Breast epithelium (tissue), 4 donors: ENCODE measurements at places on chromosomes 12 and 14. TPM values are rescaled to one million over a fixed set of nuclear protein-coding genes. Genes with fewer than 3 reads are reported as not detected.

Gene FAR2
- 8.2 TPM for total RNA-seq

Gene CISTR
- not detected for total RNA-seq

Gene RNASE1
- 125 TPM for total RNA-seq

Gene FGF6
- total RNA-seq: not detected

Gene MYO1H
- total RNA-seq: 2.0 TPM

Gene MMP19
- 47.9 TPM for total RNA-seq

Gene TAS2R10
- total RNA-seq: 1.6 TPM

Gene SMCO3
- total RNA-seq: 0.33 TPM

Gene TAS2R31
- 6.1 TPM for total RNA-seq

Gene ANKS1B
- total RNA-seq: 115 TPM

Gene TAS2R30
- total RNA-seq: 8.6 TPM

Gene NOXRED1
- total RNA-seq: 0.48 TPM

GRCh38 chr12:1619587-1619986 is 9.4 kb upstream of the WNT5B start:
- no peak for DNase-seq

GRCh38 chr14:32940066-32940651 is 1.5 kb downstream of the NPAS3 start:
- DNase-seq: no peak

DNA sequence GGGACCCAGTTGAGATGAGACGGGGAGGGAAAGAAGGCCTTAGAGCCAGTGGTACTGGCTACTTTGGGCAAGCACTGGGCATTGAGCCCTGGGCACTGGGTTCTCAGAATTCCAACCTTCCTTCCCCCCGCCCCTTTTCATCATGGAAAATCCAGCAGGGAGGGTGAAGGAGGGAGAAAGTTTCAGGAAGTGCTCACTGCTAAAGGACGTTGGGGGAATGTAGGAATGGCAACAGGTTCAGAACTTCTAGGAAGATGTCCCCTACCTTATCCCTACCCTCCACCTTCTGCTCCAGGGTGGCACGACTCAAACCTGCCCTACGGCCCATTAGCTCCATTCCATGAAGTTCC is 4.2 kb upstream of the TNS2 start:
- DNase-seq: no peak

DNA sequence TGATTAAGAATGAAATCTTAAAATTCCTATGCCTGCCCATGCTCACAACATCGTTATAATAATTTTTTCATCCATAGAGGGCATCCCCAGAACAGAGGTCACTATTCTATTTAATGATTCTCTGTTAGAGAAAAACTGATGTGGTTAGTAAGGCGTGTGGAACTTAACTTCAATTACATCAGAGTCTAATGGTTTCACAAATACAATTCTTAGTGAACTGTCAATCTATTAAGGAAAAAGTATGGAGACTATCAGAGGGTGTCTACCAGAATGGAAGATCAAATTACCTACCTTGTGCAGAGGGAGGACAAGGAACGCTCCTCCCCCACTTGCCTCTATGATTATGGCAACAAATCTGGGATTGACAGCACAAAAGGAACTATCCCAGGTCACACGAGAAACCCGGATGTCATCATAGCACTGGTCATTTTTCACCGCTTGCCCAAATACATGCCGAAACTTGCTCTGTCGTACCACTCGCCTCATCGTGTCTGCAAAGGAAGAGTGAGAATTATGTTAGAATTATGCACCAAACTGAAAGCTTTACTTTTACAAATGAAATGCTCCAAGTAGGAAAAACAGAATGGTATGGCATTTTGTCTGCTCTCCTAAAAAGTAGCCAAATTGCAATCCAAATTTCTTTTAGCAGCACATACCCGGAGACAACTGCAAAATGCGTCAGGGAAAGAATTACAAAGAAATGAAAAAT is 30.3 kb downstream of the CORO1C start:
- DNase-seq: no peak

GRCh38 chr12:131218026-131218922 is 264.6 kb downstream of the ADGRD1 start:
- no peak for DNase-seq

- DNase-seq: no peak
These were observed 3.3 kb upstream of the FAM222A start for GRCh38 chr12:109710205-109710746.

- no peak for DNase-seq
These were observed 300.5 kb downstream of the PRKD1 start for GRCh38 chr14:29627137-29627536.

DNA sequence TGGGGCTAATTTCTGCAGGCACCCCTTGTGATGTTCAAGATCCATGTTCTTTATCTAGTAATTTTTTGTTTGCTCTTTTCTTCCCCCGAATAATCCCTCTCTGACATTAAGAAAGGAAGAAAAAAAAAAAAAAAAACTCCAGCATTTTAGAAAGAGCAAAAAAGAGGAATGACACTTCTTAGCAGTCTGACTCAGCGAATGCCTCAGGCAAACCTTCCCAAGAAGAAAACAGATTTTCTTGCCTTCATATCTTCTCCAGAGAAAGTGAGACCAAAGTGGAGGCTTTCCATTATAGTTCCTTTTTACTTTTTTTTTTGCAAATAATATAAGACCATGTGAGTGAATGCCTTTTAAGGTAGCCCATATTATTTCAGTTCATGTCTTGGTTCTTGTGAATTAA is 479.0 kb upstream of the SYT1 start:
- no peak for DNase-seq

- no peak for DNase-seq
These were observed 11.7 kb upstream of the PLA2G1B start for GRCh38 chr12:120339256-120339655.

DNA sequence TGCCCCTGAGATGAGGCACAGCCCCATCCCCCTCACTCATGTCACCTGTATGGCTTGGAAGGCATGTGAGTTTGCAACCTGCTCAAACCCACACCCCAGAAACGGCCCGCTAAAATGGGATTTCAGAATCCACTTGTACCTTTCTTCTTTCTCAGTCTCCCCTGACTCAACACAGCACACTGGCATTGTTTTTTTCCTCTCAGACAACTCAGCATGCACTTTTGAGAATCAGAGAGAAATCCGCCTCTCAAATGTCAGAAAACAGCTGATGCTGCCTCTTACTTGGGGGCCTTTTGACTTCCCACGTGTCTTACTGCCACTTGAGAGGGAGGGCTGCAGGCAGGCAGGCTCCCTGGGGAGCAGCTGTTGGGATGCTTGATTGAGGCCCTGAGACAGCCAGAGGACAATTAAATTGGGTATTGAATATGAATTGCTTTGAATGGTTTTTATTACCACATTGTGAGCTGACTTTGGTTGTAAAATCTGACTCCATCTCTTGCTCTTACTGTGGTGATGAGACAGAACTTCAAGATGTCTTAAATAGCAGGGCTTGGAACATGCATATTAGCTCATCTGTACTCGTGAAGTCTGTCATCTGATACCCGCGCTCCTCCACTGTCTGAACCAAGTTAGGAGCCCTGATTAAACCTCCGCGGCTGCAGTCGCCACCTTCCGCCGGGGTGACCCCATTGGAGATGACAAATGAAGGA is 96.6 kb downstream of the APAF1 start:
- no peak for DNase-seq

- DNase-seq: no peak
These were observed 183.8 kb downstream of the SLC25A21 start for GRCh38 chr14:36988568-36988967.

- DNase-seq: no peak
These were observed 5.1 kb downstream of the KLC1 start for GRCh38 chr14:103634156-103634555.

GRCh38 chr12:132161796-132162507 is 17.7 kb downstream of the NOC4L start:
- DNase-seq: no peak

DNA sequence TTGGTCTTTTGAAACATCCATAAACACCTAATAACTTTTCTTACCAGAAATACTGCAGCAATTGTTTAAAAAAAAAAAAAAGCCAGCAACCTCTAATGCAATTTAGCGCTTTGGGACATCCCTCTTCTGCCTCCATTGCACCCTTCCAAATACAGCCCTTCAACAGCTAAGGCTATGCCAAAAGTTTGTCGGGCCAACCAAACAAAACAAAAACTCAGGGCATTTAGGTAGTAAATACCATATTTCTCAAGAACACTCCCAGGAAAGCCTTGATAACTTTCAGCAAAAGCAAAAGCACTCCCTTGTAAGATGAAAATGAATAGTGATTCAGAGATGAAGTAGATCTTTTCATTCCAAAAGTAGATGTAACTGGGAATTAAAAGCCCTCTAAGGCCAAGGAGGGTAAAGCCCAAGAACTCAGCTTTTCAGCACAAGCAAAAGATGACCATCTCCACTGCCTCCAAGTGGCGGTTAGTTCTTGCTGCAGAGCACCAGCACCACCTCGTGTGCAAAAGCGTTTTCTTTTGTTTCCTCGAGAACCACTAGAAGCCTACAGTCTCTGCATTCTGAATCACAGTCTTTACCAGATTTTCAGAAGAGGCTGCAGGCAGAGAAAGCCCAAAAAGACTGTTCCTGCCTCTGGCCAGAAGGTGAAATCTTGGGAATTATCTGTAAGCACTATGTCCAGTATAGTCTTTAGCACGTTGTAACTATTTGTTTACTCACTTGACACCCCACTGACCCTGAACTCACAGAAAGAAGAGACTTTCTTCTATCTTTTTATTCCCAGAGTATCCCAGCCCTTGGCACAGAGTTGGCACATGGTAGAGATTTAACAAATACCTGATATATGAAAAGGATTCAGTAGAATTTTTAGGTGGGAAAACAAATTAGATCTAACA is 53.1 kb downstream of the SIX6 start:
- no peak for DNase-seq

GRCh38 chr12:93712200-93712599 is 35.0 kb downstream of the CRADD start:
- DNase-seq: no peak

- no peak for DNase-seq
These were observed 9.9 kb downstream of the MDGA2 start for GRCh38 chr14:47665337-47666134.

GRCh38 chr12:54356951-54357356 is 7.3 kb downstream of the GPR84 start:
- no peak for DNase-seq

DNA sequence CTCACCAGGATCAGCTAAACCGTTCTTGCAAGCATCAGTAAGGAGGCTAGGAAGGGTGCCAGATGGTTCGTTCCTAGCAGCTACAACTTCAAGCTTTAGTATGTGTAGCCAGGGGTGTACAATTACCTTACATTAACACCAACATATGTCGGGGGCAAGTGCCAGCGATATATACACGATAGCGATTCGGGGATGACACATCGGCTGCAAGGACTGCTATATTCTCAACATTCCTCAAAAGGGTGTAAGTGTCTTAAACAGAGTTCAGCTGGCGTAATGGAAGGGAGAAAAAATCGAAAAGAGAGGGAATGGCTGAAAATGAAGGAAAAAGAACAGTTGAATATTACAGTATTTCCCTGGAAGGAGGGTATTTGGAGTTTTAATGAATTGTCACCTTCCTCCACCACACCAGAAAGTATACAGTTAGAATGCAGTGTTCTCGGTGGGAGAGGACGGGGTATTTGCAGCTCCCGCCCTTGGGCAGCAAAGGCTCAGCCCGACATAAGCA is 545 bp downstream of the LIMA1 start:
- DNase-seq: no peak

DNA sequence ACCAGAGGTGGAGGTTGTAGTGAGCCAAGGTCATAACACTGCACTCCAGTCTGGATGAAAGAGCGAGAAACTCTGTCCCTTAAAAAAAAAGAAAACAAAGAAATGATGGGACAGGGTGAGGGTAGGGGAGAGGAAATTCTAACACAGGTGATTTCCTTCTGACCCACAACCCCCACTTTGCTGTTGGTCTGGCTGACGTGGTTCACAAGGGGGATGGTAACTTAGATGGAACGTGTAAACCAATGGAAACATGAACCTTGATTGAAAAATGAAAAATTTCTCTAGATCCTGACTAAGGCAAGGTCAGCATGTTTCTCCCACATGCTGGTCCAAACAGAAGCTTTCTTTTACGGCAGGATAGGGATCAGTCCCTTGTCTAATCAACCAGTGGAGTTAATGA is 15.8 kb upstream of the RIOX1 start:
- DNase-seq: no peak

GRCh38 chr12:79765157-79765556 is 74.4 kb upstream of the PAWR start:
- no peak for DNase-seq

DNA sequence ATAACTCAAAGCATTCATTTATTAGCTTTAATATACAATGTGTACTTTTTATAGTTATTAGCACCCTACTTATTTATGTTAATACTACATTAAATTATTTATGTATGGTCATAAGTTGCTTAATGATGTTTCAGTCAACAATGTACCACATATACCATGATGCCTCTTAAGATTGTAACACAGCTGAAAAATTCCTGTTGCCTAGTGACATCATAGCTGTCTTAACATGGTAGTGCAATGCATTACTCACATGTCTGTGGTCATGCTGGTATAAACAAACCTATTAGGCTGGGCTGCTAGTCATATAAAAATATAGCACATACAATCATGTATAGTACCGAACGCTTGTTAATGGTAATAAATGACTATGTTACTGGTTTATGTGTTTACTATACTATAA is 120.4 kb downstream of the ANO6 start:
- no peak for DNase-seq

DNA sequence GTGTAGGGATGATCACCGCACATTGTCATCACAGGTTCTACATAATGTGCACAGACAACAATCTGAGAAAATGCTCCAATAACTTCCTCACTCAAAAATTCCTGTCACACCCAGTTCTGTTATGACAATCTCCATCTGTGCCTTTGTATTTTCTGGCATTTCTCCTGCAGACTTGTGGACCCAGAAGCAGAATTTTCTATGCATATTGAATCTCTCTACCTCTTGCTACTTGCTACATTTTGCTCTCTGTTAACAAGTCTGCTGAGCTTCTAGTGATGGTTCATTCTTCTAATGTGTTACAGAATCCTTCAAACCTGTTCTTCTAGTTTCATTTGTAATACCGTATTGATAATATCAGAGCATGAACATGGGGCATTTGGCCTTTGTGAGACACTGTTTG is 127.8 kb upstream of the PTPRQ start:
- DNase-seq: no peak

GRCh38 chr12:107086314-107086713 is 7.0 kb downstream of the CRY1 start:
- DNase-seq: no peak

GRCh38 chr12:21526053-21526452 is at the start of gene SPX:
TSS of gene SPX (plus strand) at chr12:21526296. CDS start at chr12:21526473, 177 bp downstream.
- no peak for DNase-seq

GRCh38 chr14:51860825-51861499 is 550 bp downstream of the GNG2 start:
- DNase-seq: no peak

GRCh38 chr12:114611145-114612018 is 72.6 kb downstream of the TBX3 start:
- no peak for DNase-seq
